ENCODE measurements at places on chromosomes 12 and 14.

- DNase-seq: no peak
Measured at GRCh38 chr12:71686658-71687025, 760 bp downstream of the TMEM19 start.

DNA sequence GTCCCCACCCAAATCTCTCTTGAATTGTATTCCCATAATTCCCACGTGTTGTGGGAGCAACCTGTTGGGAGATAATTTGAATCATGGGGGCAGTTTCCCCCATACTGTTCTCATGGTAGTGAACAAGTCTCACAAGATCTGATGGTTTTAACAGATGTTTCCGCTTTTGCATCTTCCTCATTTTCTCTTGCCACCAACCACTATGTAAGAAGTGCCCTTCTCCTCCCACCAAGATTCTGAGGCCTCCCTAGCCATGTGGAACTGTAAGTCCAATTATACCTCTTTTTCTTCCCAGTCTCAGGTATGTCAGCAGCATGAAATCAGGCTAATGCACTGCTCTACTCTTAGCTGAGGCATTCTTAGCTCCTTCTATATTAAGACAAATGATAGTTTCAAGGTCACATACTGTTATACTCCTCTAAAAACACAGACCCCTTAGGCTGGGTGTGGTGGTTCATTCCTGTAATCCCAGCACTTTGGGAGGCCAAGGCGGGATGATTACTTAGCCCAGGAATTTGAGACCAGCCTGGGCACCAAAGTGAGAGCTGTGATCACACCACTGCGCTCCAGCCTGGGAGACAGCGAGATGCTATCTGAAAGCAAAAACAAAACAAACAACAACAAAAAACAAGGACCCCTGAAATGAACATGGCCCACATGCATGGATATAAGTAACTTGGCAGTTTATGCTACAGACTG lies 3.6 kb downstream of the SCAF11 start:
- DNase-seq: no peak

DNA sequence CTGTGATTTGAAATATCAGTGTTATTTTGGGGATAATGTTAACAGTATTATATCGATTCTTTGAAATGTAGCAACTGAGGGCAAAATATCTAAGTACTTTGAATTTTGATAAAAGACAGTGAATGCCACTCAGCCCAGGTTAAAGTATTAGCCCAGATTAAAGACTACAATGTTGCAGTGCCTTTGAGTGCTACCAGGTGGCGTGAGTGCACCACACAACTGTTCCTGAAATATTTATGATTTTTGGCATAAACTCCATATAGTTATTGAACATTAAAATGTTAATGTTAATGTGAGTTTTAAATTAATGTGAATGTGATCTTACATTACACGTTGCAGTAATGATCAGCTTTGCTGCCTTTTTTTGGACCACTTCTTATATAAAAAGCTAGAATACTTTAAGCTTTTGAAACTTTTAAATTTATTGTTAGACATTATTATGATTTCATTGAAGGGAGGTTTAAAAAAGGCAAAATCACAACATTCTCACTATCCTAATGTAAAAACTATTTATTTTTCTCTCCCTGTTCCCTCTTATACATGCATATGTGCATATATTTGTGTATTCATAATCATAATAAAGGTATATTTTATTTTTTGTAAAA lies 22.5 kb downstream of the MRPS35 start:
- DNase-seq: peak; percentile 44

DNA sequence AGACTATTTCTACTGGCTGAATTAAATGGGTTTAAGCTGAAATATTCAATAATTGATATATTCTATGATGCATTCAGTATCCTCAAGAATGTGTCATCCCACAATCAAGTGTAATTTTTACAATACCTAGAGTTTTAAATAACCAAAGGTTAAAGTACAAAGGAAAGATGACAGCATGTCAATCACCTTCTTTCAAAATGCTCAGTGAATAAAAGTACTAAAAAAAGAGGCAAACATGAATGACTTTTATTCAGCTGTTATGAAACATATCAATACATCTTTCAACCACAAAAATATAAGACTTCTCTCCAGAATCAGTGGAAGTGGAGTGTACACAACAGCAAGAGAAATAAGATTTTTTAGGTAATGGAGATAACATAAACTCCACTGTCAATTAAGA lies 72.0 kb downstream of the NELL2 start:
- DNase-seq: no peak

GRCh38 chr12:33795536-33795935 lies 226.8 kb upstream of the ALG10 start:
- no peak for DNase-seq

GRCh38 chr12:32450363-32450762 lies 51.0 kb downstream of the FGD4 start:
- DNase-seq: no peak

GRCh38 chr14:95255013-95255412 lies 64.7 kb downstream of the CLMN start:
- DNase-seq: no peak

DNA sequence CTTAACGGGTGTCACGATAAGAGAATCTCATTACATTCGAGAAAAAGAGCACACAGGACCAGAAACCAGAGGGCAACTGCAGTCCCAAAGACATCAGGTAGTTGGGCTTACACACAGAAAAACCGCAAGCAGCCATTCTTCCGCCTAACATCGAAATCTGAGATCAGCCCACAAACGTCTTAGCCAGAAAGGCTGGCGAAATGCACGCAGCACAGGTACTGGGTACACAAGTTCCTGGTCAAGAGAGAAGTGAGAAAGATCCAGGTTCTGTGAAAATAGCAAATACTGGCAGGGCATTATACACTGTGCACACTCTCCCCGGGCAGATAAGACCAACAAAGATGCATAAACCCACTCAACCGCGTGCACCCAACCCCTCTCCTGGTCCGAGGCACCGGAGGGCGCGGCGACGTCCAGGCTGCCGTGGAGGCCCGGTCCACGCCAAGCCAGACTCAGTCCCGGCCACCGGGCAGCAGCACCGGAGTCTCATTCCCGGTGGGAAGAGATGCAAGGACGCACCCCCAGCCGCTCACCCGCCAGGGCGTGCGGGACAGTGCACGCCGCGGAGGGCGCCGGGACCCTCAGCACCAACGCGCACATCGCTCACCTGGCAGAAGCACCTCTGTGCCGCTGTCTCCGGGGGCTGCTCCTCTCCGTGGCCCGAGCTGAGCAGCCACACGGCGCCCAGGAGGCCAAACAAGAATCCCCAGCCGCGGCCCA lies 437 bp downstream of the ERO1A start:
- DNase-seq: peak; percentile 71

GRCh38 chr12:118135788-118136558 lies at the start of gene PEBP1:
TSS of gene PEBP1 (plus strand) at chr12:118136124. CDS start at chr12:118136210, 86 bp downstream.
- DNase-seq: peak; percentile 95

GRCh38 chr14:83257466-83258439 lies 1724.1 kb upstream of the SEL1L start:
- no peak for DNase-seq

DNA sequence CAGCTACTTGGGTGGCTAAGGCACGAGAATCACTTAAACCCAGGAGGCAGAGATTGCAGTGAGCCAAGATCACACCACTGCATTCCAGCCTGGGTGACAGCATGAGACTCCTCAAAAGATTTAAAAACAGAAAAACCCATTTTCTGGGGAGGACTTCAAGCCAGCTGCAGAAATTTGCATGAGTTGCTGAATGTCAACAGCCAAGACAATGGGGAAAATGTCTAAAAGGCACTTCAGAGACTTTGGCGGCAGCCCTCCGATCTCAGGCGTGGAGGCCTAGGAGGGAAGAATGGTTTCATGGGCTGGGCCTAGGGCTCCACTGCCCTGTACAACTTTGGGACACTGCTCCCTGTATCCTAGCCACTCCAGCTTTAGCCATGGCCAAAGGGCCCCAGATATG lies 177.8 kb upstream of the C14orf180 start:
- no peak for DNase-seq

DNA sequence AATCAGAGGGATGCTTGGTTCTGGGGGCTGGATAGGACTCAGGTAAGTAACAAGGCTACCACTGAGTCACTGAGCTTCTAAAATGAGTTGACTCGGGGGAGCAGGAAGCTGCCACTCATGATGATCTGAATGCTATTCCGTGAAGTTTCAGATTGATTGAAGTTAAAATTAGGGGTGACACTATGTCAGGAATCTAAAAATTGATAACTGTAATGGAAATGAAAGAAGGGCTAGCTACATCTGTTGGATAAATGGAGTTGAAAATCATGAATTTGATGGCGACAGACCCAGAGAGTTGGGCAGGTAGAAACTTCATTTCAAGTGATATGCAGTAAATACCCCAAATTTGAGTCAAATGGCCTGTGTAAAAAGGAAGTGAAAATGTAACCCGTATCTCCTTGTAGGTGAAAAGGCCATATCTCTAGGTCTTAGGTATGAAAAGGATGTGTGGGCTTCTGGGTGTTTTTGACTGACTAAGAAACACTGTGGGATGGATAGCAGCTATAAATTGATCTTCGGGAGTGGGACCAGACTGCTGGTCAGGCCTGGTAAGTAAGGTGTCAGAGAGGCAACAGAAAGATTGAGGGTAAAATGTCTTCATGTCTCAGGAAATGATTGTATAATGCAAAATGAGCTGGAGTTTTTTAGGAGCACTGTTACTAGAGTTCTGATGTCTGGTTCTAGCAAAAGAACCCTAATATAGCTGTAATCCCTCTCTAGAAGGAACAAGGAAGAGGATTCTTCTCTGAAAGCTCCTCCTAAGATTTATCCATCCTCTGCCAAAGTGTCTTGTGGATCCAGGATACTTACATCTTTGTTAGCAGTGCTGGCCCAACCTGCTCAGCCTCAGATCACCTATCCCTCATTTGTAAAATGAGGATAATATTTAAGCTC lies 57.3 kb downstream of the DAD1 start:
- peak; percentile 51 for DNase-seq

- DNase-seq: no peak
Measured at GRCh38 chr12:93847517-93848474, 170.6 kb downstream of the CRADD start.

DNA sequence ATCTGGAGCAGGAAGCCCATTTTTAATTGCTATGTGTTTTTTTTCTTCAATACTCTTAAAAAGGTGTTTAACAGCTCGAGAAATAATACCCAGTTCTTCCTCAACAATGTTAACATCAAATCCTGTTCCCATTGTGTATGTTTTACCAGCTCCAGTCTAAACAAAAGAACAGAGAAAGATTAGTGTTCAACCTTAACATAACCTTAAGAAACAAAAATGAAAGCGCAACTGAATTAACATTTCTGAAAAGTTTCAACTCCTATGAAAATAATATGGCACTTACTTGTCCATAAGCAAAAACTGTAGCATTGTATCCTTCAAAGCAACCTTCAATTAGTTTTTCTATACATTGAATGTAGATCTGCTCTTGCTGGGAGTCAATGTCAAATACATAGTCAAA lies 73.2 kb downstream of the KIF21A start:
- DNase-seq: no peak

DNA sequence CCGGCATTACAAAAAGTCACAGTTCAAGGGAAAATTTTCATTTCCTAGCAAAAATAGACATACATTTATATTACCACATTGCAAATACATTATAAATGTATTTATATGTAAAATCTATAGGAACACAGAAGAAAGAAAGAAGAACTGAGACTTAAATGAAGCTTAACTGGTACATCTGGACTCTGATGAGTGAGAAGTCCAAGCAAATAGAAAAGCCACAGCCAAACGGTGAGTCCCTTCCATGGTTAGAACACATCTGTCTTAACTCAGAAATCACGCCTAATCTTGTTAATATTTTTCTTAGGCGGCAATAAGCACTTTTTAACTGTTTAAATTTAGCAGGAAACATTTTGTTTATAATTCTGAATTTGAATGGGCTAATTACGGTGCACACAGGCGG lies 9.4 kb upstream of the KLRB1 start:
- no peak for DNase-seq

DNA sequence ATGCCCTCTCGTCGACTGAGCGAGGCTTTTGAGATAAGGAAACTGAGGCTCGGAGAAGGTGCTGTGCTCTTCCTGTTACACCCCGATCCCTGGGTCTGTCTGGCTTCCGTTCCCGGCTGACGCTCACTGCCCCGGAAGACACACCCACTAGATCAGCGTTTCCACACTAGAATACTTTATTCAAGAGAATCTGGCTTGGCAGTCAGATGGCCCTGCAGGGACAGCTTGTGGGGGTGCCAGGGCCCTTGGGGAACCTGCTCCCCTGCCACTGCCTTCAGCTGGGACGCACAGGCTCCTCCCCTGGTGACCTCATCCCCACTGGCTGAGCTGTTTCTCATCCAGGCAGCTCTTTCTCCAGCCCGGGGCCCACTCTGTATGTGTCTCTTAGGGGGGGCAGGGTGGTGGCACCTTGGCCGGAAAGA lies 13.7 kb downstream of the PGF start:
- peak; percentile 71 for DNase-seq

DNA sequence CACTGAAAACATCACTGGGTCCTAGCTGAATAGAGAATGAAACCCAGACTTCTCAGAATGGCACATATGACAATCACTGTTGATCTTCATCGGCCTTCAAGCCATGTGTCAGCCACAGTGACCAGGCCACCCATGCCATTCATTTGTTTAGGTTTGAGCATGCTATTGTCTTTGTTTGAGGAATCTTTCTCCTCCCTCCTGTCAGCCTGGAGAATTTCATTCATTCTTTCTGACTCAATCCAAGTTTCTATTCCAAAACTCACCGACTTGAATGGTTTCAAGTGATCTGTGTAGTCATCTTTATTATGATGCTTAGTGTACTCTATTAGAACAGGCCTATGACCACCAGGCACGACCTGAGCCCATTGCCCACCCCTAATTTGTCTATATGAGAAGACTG lies 106.3 kb downstream of the ETNK1 start:
- no peak for DNase-seq
